SK-N-DZ (cell line): ENCODE measurements at places on chromosomes 3 and 15.

DNA sequence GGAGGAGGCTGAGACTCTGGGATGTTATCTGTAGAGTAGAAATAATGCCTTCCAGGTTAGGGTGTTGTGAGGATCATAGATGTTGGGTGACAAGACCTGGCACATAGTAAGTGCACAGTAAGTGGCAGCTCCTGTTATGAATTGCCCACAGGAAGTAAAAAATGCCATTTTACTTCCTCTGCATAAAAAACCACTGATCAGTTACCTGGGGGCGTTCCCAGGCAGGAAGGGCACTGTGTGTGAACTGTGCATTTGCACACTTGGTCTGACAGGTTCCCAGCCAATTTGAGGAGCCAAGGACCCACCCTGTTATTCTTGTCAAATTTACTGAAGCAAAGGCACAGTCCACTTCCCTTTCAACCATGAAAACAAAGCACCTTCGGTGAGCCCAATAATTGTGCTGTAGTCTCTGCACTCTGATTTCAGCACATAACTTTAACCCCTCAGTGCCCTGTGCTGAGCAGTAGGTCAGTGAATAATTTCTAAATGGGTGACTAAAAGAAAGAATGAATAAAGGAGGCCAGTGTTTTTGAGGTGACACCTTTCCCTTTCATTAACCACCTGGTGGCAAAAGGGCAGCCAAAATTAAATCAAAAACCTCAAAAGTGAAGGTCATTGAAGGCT is 85.8 kb upstream of the ARHGEF3 start:
- no peak for DNase-seq

DNA sequence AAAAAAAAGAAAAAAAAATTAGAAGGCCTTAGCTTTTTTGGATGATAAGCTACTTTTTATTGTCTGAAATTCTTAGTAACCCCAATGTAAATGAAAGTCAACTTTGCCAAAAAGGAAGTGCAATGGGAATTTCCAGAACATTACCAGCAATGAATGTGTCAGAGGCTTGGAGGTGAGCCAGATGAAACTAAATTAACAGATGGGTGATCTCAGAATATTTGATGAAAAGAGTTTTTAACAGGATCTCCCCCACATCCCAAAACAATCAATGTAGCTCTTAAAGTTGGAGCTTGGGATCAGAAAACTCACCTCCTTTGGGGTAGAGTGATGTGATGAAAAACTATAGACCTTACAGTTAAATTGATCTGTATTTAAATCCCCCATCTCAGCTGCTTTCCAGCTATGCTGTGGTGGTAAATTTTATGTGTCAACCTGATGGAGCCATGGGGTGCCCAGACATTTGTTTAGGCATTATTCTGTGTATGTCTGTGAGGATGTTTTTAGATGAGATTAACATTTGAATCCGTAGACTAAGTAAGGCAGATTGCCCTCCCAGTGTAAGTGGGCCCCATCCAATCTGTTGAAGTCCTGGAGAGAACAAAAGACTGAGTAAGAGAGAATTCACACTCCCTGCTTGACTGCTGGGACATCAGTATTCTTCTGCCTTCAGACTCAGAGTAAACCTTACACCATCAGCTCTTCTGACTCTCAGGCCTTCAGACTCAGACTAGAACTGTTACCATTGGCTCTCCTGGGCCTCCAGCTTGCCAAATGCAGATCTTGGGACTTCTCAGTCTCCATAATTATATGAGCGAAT is 84.3 kb upstream of the TNFSF10 start:
- DNase-seq, result no peak

DNA sequence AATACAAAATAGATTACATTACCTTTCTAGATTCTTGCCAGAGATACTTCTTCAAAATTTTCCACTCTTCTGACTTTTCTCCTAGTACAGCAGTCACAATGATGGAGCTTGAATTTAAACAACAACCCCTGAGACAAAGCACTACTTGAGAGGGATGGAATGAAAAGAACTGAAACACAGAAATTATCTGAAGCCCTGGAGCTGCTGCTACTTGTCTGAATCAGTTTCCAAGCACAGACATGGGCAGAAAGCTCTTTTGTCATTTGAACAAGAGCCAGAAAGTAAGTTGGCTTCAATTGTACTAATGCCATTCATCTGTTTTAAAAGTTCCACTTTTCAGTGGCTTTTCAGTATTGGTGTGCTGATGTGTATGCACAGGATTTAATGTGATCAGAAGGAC is 718.5 kb upstream of the ARPP21 start:
- DNase-seq, result no peak

DNA sequence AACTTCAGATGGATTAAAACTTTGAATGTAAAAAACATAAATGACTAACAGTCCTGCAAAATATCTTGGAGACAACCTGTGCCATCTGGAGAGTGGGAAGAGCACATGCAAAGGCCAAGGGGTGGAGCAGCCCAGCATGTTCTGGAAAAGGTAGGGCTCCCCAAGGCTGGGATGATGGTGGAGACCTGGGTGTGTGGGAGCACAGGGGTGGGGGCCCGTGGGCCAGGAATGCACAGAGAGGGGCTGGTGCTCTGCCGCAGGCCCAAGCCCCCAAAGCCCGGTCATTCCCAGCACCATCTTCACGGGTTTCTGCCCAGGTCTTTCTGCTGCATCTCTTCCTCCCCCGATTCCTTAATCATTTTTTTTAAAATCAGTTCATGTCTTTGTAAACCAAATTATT is 9.7 kb upstream of the GATA2 start:
- DNase-seq, result no peak

- DNase-seq, result no peak
Observed at GRCh38 chr3:72786668-72787067, 61.6 kb downstream of the SHQ1 start.

GRCh38 chr3:38120693-38121450 is 16.1 kb downstream of the ACAA1 start:
- DNase-seq, result no peak

DNA sequence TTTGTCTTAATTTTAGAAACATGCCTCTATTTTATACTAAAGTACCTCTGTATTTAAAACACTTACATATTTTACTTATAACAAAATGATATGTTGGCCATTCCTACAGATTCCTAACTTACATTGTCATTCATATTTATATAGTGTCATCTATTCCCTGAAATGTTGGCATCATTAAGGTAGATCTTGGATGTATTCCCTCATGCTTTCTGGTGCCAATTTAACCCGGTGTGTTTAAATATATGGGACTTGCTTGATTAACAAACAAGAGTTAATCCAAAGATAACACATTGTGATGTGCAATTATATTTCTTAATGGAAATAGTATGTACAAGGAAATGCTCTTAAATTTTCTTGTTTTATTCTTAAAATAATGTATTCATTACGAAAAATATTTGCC is 352.3 kb downstream of the NAALADL2 start:
- DNase-seq, result no peak

GRCh38 chr15:88834211-88834812 is 31.1 kb downstream of the ACAN start:
- no peak for DNase-seq

- no peak for DNase-seq
Observed at GRCh38 chr3:177350121-177350520, 152.8 kb upstream of the TBL1XR1 start.

GRCh38 chr15:92294759-92295158 is 98.9 kb upstream of the ST8SIA2 start:
- DNase-seq, result no peak

DNA sequence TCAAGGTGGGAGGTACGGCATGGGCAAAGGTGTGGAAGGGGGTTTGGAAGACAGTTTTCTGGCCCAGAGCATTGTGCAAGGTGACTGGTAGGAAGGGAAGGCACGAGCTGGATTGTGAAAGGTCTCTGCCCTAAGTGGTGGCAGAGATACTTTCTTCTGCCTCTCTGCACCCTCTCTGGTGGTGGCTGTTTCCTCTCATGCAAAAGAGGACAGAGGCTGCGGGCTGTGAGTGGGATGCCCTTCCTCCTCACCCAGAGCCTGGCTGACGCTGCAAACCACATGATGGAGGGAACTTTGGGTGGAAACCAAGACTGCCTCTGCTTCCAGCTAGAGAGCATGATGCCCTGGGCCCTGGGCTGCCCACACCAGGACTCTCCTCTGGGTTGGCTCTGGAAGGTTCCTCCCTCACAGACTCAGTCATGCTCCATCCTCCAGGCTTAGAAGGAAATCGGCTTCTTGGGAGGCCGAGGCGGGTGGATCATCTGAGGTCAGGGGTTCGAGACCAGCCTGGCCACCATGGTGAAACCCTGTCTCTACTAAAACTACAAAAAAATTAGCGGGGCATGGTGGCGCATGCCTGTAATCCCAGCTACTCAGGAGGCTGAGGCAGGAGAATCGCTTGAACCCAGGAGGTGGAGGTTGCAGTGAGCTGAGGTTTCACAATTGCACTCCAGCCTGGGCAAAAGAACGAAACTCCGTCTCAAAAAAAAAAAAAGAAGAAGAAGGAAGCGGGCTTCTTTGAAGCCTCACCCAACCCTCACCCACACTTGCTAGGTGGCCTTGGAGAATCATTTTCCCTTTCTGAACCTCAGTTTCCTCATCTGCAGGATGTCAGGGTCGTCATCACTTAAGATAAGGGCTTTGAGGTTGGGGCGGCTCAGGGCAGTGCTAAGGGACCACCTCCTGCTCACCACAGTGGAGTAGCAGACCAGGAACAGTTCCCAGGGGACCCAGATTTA is 8.3 kb downstream of the PSTPIP1 start:
- no peak for DNase-seq

- DNase-seq, result no peak
Observed at GRCh38 chr3:123543950-123544349, 40.9 kb downstream of the HACD2 start.

DNA sequence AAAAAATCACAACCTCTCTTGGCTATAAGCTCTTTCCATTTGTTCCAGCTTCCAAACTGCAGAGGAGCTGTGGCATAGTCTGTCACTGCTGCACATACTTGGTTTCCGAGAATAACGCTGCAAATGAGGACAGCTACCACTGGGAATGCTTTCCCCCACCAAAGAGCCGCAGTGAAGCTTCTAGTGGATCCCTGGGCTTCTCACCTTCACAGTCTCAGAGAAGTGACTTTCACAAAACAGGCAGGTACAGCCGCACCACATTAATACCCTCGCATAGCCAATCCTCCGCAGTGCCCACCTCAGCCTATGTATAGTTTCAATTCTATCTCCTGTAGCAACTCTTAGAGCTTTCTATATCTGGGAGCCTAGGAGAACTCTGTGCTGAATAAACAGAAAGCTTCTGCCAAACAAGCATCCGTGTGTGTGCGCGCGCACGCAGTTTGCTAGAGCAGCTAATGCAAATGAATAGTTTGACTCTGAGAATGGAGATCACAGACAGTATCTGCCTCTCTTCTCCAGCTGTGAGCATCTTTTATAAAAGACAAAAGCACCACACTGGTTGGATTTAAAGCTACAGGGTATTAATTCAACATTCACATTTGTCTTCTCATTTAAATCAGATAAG is 81.9 kb upstream of the PLXND1 start:
- peak; percentile 72 for DNase-seq

DNA sequence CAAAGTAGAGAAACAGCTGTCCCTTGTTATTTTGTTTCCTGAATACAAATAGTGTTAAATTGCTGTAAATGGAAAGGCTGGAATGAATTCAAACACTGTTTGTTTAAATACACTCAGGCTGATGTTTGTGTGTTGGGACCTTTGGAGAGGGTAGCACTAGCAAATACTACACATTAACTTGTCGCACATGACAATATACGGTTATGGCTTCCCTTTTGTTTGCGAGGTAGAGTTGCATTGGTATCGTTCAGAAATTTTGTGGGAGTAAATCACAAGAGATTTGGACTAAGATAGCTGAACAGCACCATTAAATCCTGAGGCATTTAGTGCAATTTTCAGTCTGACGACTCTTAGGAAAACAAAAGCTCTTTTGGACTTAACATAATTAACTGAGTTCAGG is 213.0 kb upstream of the ROBO2 start:
- DNase-seq, result peak; percentile 22

- DNase-seq, result no peak
Observed at GRCh38 chr3:105559856-105560255, 193.1 kb downstream of the ALCAM start.

DNA sequence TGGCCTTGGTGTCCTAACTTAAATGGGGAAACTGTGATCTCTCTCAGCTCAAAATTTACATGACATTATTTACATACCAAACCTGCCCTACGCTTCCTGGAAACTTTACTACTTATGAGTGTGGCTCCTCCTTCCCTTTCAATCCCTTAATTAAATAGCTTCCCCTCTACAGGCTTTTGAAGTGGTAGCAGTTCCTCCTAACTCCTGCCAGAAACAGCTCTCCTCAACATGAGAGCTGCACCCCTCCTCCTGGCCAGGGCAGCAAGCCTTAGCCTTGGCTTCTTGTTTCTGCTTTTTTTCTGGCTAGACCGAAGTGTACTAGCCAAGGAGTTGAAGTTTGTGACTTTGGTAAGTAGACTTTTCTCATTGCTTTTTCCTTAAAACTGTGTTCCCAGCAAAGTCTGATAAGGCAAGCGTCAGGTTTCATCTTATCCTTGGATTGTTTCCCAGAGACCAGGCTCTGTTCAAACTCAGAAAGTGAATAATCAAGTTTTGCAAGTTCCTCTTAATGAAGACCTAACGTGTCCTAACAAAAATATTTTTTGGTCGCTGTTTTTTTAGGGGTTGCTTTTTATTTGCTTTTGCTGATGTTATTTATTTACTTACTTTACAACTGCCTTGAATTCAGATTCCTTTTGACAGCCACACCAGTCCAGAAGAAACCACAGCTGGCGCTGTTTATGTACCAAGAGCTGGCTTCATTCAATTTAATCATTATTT is at the start of gene ACP3:
TSS of gene ACP3 (plus strand) at position 179 of the 720 bp plus-strand sequence. CDS start at position 229, 50 bp downstream.
- peak; percentile 30 for DNase-seq

- DNase-seq, result no peak
Observed at GRCh38 chr15:100097342-100098127, 244.2 kb downstream of the ADAMTS17 start.

GRCh38 chr3:157115069-157116006 is 44.6 kb downstream of the CCNL1 start:
- DNase-seq, result no peak

- no peak for DNase-seq
Observed at GRCh38 chr3:195075941-195076875, 194.8 kb downstream of the XXYLT1 start.

DNA sequence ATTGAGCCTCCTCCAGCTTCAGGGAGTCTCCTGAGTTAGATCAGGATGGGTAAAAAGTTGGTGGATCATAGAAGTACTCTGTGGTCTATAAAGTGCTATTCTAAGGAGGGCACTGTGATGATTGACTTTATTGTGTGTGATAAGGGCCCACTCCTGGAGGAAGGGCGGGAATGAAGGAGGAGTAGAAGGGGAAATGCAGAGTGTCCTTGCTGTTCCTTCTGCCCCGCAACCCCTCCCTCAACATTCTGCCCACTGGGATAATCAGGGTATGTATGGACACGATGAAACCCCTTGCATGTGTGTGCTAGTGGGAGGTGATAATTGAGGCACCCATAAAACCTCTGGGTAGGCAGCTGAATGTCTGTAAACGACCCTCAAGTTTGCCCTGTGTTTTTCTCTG is 66.2 kb downstream of the CLDN11 start:
- DNase-seq, result no peak

DNA sequence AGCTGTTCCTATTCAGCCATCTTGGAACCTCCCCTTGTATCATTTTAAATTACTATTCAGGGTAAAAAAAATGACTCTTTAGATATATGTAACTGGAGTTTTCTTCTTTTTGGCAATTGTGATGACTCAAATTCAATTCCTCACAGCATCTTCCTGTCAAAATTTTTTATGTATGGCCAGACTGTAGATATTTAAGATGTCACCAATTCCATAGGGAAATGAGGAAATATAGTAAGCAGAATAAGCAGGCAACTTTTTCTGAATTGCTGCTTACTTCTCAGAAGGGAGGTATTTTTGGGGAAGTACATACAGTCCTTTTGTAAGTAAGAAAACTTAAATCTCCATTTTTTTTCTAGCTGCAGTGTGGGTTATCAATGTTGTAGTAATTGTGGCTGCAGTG is 28.8 kb downstream of the EAF2 start:
- DNase-seq, result no peak

GRCh38 chr3:42829083-42829627 is 19.9 kb downstream of the ACKR2 start:
- DNase-seq, result no peak
